ENCODE measurements at places on chromosomes 6 and 20. TPM values are rescaled to one million over a fixed set of nuclear protein-coding genes. Genes with fewer than 3 reads are reported as not detected.

GRCh38 chr6:135251498-135252441, 70.7 kb downstream of the MYB start:
- no peak for DNase-seq

DNA sequence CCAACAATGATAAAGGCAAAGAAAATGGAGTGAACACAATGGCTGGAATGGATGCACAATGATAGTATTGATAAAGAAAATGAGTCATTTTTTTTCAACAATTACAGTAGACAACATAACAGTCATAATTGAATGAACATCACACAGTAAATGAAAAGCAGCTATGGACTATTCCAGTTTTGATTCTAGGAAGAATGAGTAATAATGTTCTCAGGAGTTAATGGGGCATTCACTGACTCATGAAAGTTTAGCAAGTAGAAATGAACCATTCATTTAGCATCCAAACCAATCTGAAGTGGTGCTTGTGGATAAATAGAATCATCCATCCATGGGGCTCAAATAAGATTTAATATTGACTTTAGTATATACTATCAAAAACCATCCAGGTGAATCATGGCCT, 1029.5 kb upstream of the GJE1 start:
- DNase-seq = no peak

GRCh38 chr6:13469693-13470092, 17.7 kb downstream of the GFOD1 start:
- DNase-seq = no peak

The ELMO2 gene
- 38.5 TPM for polyA plus RNA-seq

The RAET1G gene
- polyA plus RNA-seq = not detected
